ENCODE measurements at places on chromosomes 2 and 18.

DNA sequence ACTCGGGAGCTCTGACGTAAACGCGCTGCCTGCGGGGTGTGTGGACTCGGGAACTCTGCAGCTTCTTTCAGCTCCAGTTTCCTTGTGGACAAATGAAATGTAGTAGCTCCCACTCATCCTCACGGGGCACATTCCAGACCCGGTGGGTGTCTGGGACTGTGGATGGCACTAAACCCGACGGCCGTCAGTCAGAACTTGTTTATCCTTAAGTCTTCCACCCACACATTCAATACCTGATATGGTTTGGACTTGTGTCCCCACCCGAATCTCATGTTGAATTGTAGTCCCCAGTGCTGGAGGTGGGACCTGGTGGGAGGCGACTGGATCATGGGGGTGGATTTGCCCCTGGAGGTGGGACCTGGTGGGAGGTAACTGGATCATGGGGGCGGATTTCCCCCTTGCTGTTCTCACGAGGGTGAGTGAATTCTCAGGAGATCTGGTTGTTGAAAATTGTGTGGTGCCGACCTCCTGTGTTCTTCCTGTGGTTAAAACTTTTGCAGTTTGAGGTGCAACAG lies 81.2 kb upstream of the SNTG2 start:
- DNase-seq: no peak

DNA sequence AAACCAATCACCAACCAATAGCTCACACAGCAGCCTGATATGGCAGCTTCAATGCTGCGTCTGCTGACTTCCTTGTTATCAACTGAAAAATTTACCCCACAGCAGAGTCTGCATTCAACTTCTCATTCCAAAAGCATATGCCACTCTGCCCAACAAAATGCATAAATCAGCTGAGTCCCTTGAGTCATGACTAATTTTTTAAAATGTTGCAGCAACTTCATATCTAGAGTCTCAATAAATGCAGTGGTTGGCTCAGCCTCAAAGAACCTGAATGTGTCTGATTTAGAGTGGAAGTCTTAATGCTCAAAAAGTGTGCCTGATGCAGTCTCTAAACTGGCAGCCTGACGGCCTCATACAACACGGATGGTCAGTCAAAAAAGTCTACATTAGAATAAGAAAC lies 46.5 kb downstream of the FARSB start:
- no peak for DNase-seq

- DNase-seq: no peak
These were observed 598.6 kb downstream of the SLC4A3 start for GRCh38 chr2:220226076-220226475.

- DNase-seq: no peak
These were observed 293.3 kb upstream of the TFPI start for GRCh38 chr2:187847245-187848208.

- DNase-seq: peak; percentile 28
These were observed 154.1 kb upstream of the BOD1L2 start for GRCh38 chr18:56992777-56993176.

DNA sequence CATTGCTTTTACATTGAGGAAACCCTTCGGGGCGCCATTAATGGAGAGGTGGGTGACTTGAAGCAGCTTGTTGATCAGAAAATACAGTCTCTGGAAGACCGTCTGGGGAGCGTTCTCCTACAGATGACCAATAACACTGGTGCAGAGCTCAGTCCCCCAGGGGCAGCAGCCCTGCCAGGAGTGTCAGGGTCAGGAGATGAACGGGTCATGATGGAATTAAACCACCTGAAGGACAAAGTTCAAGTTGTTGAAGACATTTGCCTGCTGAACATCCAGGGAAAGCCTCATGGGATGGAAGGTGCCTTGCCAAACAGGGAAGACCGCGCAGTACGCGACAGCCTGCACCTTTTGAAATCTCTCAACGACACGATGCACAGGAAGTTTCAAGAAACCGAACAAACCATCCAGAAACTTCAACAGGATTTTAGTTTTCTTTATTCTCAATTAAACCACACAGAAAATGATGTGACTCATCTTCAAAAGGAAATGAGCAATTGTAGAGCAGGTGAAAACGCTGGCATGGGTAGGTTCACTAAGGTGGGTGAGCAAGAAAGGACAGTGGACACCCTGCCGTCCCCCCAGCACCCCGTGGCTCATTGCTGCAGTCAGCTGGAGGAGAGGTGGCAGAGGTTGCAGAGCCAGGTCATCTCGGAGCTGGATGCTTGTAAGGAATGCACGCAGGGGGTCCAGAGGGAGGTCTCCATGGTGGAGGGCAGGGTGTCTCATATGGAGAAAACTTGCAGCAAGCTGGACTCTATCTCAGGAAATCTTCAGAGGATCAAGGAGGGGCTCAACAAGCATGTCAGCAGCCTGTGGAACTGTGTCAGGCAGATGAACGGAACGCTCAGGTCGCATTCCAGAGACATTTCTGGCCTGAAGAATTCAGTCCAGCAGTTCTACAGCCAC lies 45.0 kb downstream of the EMILIN2 start:
- no peak for DNase-seq

DNA sequence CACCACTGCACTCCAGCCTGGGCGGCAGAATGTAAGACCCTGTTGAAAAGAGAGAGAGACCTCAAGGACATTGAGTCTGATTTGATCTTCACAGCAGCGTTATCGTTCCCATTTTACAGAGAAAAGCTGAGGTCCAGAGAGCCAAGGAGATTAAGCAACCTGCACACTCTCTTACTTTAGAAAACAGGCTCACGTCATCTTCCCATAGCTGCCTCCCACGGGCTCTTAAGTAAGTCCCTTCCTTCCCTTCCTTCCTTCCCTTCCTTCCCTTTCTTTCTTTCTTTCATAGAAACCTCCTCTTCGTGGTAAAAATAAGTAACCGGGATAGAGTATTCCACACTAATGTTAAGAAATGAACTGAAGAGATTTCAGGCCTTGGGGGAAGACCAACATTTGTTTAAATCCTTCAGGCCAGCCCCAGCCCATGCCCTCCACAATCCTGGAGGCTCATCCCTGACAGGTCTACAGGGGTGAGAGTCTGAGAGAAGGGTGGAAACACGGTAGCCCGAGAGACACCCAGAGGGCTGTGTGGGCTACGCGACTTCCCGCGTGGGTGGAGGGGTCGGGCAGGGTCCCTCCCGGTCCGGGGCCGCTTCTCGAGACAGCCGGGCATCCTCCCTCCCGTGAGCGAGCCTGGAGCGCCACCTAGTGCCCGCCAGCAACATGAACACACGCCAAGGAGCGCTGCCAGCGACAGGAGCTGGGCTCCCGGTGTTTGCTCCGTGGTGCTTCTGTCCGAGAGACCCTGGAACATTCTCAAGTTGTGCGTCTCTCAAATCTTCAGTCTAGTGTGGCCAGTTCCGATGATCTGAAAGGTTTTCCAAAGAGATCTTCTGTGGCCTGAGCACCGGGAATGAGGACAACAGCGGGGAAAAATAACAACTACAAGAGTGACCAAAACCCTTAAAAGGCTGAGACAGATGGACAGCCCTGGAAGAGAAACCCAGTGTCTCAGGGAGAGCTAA lies 160.3 kb downstream of the INO80D start:
- DNase-seq: peak; percentile 56

- no peak for DNase-seq
These were observed 14.5 kb downstream of the IL1R2 start for GRCh38 chr2:102005989-102006885.

- DNase-seq: no peak
These were observed 185.7 kb downstream of the ACKR3 start for GRCh38 chr2:236755278-236755840.

- no peak for DNase-seq
These were observed 507.1 kb upstream of the ID2 start for GRCh38 chr2:8174641-8175257.

- no peak for DNase-seq
These were observed 58.3 kb upstream of the BCL2L11 start for GRCh38 chr2:111062417-111062816.

DNA sequence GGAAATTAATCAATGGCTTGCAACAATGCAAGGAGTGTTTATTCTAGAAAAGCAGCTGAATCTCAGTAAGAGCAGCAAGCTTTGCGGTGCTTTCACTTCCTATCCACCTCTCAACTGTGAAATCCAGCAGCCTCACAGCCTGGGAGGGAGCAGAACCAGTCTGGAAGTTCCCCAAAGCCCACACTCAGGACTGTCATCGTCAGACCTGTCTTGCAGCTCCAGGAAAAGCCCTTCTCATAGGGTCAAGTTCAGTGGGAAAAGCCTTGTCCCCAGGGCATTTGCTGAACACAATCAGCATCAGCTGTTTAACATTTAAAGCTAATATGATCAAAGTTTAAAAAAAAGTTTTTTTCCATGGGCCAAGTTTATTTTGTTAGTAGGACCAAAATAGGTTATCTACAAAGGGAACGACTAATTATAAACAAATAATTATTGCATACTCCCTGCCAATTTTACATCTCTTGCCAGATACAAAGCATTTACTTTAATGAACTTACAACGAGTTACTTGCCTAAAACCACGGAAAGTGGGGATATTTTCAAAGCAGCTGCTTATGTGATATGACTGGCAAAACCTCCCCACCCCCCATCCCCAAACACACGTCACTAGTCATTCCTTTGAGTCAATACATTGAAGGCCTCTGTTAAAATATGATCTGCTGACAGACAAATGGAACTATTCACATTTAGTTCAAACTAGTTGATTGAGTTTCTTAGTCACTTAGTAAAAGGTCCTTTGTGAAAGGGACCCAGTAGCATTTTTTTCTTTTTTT lies 36.8 kb downstream of the PARD6G start:
- DNase-seq: no peak

- no peak for DNase-seq
These were observed 355.2 kb upstream of the TRIB2 start for GRCh38 chr2:12361506-12361905.

DNA sequence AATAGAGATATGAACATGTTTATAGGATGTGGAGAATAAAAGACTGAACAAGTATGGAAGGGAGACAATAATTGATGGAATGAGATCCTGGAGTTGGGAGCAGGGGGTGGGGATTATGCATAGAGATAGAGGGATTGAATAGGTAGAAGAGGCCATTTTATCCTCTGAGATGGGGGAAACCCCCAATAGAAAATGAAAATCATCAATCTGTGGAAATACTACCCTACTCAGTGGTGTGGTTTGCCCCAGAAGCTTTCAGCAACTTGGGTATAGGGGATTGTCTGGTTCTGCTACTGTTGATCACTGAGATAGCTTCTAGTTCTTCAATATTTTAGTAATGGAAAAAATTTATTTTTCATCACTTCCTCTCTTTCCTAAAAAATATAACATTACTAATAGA lies 41.1 kb upstream of the RMND5A start:
- DNase-seq: no peak

GRCh38 chr18:52995875-52996274 lies 655.9 kb downstream of the DCC start:
- no peak for DNase-seq

DNA sequence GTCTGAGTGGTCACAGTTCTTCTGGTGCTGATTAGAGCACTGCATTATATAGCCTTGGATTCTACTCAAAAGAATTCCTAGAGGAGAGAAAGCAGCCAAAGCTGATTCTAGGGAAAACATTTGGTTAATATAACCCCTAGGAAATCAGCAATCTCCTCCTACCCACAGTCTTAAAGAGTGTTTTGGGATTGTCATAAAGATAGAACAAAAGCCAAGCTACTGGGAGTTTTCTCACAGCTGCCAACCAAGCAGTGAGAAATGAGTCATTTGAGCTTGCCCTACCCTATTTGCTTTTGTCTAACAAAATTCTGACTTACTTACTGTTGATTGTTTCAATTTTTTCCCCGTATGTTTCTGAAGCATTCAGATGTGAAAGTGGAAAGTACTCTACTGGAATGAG lies 469.3 kb downstream of the PLCL1 start:
- DNase-seq: no peak

GRCh38 chr18:11987527-11987926 lies 6.2 kb downstream of the IMPA2 start:
- no peak for DNase-seq

DNA sequence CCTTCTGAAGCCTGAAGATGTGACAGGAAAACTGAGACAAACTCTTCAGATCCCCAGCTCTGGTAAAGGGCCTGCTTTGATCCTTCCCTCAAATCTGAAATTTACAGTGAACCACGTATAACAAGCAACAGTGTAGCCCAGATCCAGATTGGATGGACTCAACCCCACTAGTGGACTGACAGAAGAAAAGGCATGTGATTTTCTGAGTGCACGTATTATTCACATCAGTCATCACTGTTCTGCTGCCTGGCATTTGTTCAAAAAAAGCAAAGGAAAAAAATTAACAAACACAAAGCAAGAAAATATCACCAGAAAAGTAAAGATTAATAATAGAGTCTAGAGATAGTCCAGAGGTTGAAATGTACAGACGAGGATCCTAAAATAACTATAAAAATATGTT lies 87.6 kb downstream of the CYRIA start:
- DNase-seq: no peak

DNA sequence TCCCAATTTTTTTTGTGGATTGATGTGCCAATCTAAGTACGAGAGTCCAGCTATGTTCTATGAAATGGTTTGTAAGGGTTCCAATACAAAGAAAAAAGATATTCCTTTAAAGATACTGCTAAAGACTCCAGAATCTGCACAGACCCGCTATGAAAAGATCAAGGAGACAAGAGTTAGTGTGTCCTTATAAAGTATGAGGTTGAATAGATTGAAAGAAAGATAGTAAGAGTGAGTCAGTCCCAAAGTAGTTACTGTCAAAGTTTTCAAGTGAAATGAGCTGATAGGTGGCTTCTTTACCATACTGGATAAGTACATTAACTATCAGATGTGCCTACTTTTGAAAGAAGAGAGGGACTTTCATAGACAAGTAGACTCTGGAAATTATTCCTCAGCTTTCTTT lies 17.9 kb upstream of the EHBP1 start:
- DNase-seq: no peak

GRCh38 chr2:168174756-168175155 lies 72.6 kb downstream of the STK39 start:
- DNase-seq: no peak

DNA sequence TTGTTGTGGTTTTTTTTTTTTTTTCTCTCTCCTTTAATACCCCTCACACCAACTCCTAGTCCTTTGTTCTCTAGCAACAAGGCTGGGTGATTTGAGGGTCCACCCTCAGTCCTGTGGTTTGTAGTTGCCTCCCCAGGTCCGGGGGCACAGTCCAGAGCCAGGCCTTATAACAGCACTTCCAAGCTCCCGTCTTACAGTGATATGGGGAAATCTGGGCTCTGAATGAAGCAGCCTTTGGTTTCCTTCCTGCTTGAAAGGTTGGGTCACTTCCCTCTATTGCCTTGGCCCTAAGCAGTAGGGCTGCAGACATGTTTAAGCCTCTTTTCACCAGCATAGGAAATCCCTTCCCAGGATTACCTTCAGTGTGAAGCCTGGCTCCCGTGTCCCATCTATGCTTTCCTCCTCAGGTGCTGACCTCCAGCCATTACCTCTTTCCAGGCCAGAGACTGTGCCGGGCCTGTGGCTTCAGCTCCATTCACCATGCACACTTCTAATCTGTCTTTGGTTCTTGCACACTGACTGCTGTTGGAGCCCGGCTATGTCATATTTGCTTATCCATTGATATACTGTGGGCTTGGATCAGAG lies 21.2 kb upstream of the NTSR2 start:
- no peak for DNase-seq

Data from NCI-H1436 (cell line).